ENCODE measurements at places on chromosomes 5 and 9.

- DNase-seq: no peak
Observed at GRCh38 chr5:108255468-108255867, 126.4 kb downstream of the FBXL17 start.

DNA sequence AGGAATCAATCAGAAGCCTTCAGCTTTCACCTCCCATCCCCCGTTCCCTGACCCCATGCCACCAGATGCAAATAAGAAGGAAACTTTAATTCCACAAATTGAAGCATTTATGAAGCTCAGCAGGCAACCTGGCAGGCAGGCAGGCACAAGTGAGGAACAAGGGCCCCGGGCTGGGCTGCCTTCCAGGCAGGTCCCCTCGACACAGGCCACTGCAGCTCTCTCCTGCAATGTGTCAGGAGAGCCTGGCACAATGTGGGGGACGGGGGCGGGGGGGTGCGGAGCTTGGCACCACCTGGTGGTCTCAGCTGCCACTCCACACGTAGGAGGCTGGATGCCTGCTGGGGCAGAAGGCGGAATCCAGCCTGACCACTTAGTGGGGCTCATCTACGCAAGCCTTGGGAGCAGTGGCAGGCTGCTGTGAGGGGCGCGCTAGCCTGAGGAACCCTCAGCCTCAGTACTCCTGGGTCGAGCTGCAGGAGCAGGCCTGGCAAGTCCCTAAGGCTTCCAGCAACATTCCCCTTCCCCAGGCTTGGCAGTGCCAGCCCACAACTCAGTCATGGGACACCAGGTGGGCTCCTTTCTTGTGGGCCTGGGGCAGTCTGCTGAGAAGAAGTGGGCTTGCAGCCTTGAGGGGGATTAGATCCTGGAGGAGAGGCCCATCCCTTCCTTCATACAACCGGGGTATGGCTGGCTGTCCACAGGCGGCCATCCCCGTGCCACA lies 50.2 kb upstream of the KCNMB1 start:
- DNase-seq: no peak

DNA sequence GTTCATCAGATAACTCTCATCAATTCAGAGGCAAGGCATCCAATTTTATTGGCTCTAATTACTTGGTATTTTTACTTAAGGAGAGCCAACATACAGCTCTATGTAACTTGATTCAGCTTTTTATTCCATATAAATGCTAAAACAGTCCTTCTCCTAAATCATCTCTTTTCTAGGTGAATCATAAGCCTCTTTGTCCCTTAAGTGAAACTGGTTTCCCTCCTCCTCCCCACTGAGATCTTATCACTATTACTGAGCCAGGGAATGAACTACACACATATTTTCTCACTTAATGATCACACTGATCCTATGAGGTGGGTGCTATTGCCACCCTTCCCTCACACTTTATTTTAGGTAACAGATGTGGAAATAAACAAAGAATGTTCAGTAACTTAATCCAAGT lies 1143.8 kb downstream of the MAT2B start:
- no peak for DNase-seq

GRCh38 chr5:173463207-173463606 lies 135.0 kb upstream of the STC2 start:
- no peak for DNase-seq

GRCh38 chr9:88164850-88165249 lies 26.6 kb upstream of the SPATA31C2 start:
- no peak for DNase-seq

Measured in posterior cingulate gyrus (tissue), 11 donors.